Aortic smooth muscle cell (primary cell): ENCODE measurements at places on chromosomes 7 and 10. TPM values are rescaled to one million over a fixed set of nuclear protein-coding genes. Genes with fewer than 3 reads are reported as not detected.

The HACD1 gene
- total RNA-seq = 10.4 and 11.6 TPM in 2 replicates

The EMX2 gene
- total RNA-seq = not detected in 2 replicates

The ZNF365 gene
- 4.1 and 6.5 TPM in 2 replicates for total RNA-seq

The CCDC3 gene
- 7.5 and 21.1 TPM in 2 replicates for total RNA-seq

The NEBL gene
- 0.06 and 0.26 TPM in 2 replicates for total RNA-seq

The FZD8 gene
- 8.6 and 23.1 TPM in 2 replicates for total RNA-seq

The RADIL gene
- total RNA-seq = 1.2 and 1.5 TPM in 2 replicates

The CPXM2 gene
- total RNA-seq = 95.0 and 99.2 TPM in 2 replicates

The IDI2 gene
- total RNA-seq = not detected in 2 replicates

The FAM237B gene
- total RNA-seq = not detected in 2 replicates

The PDE6C gene
- not detected in 2 replicates for total RNA-seq

The CCL26 gene
- total RNA-seq = 1.5 TPM in 1 of 2 replicates, not detected in the other

The ZNF488 gene
- total RNA-seq = under 0.01 TPM in 1 of 2 replicates, not detected in the other

The SHH gene
- 0.06 and 0.13 TPM in 2 replicates for total RNA-seq

The KAT6B gene
- total RNA-seq = 16.8 and 23.4 TPM in 2 replicates

The ETV1 gene
- total RNA-seq = 42.7 and 42.8 TPM in 2 replicates

The PGAM2 gene
- total RNA-seq = 0.26 and 1.2 TPM in 2 replicates

The CYP3A7 gene
- total RNA-seq = not detected in 2 replicates

The MUC3A gene
- not detected in 2 replicates for total RNA-seq

The PDK4 gene
- total RNA-seq = 3.2 and 59.5 TPM in 2 replicates

The FGF8 gene
- total RNA-seq = not detected in 2 replicates

The SPDYE3 gene
- not detected in 2 replicates for total RNA-seq

The GALNT17 gene
- total RNA-seq = not detected in 2 replicates

The PLCE1 gene
- total RNA-seq = 1.1 and 1.4 TPM in 2 replicates

The PCLO gene
- total RNA-seq = under 0.01 TPM in 2 replicates

The WNT8B gene
- not detected in 2 replicates for total RNA-seq

The ASAH2B gene
- total RNA-seq = 2.0 and 2.5 TPM in 2 replicates
